ENCODE measurements at places on chromosomes 12 and 14. TPM values are rescaled to one million over a fixed set of nuclear protein-coding genes. Genes with fewer than 3 reads are reported as not detected.

SLC6A15 gene
- 1.4 TPM for total RNA-seq

OS9 gene
- total RNA-seq, result 101 TPM

TMCC3 gene
- 11.8 TPM for total RNA-seq

SIX6 gene
- total RNA-seq, result not detected

LTBR gene
- 108 TPM for total RNA-seq

KRT84 gene
- not detected for total RNA-seq

NAV3 gene
- 27.9 TPM for total RNA-seq

NEMF gene
- total RNA-seq, result 36.1 TPM

TDRD9 gene
- total RNA-seq, result 0.29 TPM

PPP1R36 gene
- 0.12 TPM for total RNA-seq

RNASE3 gene
- not detected for total RNA-seq

GYS2 gene
- not detected for total RNA-seq

NFE2 gene
- not detected for total RNA-seq

DDX55 gene
- 28.3 TPM for total RNA-seq

TMEM119 gene
- total RNA-seq, result not detected

ADCK1 gene
- 6.0 TPM for total RNA-seq

COX8C gene
- not detected for total RNA-seq

APOLD1 gene
- total RNA-seq, result 1.5 TPM

INSM2 gene
- not detected for total RNA-seq

DPF3 gene
- total RNA-seq, result 0.94 TPM

ARHGEF40 gene
- 42.7 TPM for total RNA-seq

ITPK1 gene
- 22.7 TPM for total RNA-seq

NPC2 gene
- 229 TPM for total RNA-seq

GALNT8 gene
- total RNA-seq, result 1.5 TPM

PZP gene
- not detected for total RNA-seq

RERG gene
- total RNA-seq, result 1.4 TPM

ANKRD33 gene
- not detected for total RNA-seq

WIF1 gene
- total RNA-seq, result not detected

PTPRO gene
- 1.3 TPM for total RNA-seq

CMTM5 gene
- not detected for total RNA-seq

EID3 gene
- total RNA-seq, result 1.3 TPM

NANOG gene
- not detected for total RNA-seq

ATP6V1D gene
- total RNA-seq, result 82.9 TPM

IL26 gene
- total RNA-seq, result not detected

CLEC12A gene
- total RNA-seq, result not detected

ALDH1L2 gene
- 1.5 TPM for total RNA-seq

PIWIL1 gene
- total RNA-seq, result not detected

BTBD7 gene
- total RNA-seq, result 18.4 TPM

GPRC5D gene
- not detected for total RNA-seq
